ENCODE measurements at places on chromosomes 7 and 10. TPM values are rescaled to one million over a fixed set of nuclear protein-coding genes. Genes with fewer than 3 reads are reported as not detected.

Gene OR2A12
- not detected for total RNA-seq

Gene GPR37
- total RNA-seq: 0.13 TPM

Gene FZD1
- total RNA-seq: 2.8 TPM

Gene LRRN3
- 0.13 TPM for total RNA-seq

Gene PLEKHS1
- total RNA-seq: not detected

Gene GNAT3
- total RNA-seq: not detected

GRCh38 chr10:16945593-16945992 lies 128.4 kb upstream of the RSU1 start:
- no peak for DNase-seq

DNA sequence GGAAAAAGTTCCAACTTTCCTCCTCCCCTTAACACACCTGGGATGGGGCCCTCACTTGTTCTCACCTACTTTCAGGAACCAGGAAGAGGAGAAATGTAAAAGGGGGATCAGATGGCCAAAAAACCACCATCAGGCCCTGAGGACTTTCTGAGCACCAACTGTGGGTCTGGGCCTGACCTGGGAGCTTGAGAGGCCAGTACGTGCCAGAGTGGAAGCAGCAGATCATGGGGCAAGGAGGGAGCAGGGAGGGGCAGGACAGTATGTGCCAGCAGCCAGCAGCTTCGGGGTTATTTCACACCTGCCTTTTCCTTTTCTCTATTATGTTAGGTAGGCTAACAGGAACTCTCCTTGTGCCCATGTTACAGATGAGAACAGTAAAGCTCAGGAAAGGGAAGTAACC lies 118.8 kb upstream of the UNC5B start:
- DNase-seq: no peak

GRCh38 chr10:6145166-6145987 lies 56.5 kb downstream of the RBM17 start:
- no peak for DNase-seq

DNA sequence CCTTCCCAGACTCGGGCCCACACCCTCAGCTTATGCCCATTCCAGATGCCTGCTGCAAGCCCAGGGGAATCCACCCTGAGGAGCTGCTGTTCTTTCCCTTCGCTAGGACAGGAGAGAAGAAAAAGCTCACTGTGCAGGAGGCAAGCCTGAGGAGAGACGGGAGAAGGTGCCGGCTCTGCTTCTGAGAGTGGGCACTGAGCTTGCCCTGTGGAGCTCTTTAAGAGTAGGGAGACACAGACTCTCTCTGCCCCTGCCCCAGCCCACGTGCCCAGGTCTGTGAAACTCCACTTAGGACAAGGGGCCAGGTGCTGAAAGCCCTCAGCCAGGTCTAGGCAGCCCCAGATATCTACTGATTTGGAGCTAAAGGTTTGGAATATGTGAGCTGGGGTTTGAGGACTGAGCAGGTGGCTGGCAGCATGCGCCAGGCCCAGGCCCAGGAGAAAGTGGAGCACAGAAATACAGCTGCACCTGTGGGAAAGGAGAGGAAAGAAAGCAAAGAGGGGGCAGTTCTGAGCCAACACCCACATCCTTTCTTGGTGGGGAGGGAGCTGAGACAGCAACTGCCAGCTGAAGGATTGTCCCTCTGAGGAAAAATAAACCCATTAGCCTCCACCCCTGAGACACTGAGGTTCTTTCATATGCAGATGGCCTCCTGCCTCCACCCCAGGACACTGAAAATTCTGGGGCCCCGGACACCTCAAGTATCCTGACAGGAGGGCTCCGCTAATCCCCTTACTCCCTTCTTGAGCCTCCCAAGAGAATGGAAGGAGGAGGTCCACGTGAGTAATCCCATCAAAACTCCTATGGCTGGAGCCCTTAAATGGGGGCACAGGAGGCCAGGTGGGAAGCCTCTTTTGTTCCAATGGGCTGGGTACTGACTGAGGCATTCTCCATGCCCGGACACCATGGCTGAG lies 7.3 kb downstream of the POLL start:
- DNase-seq: no peak

- DNase-seq: no peak
Measured at GRCh38 chr10:6507311-6507710, 72.8 kb downstream of the PRKCQ start.

GRCh38 chr10:123884907-123885381 lies 6.7 kb downstream of the CPXM2 start:
- no peak for DNase-seq

- DNase-seq: no peak
Measured at GRCh38 chr7:92762851-92763250, 73.5 kb downstream of the CDK6 start.

GRCh38 chr10:123479640-123480039 lies 186.5 kb upstream of the GPR26 start:
- DNase-seq: no peak

DNA sequence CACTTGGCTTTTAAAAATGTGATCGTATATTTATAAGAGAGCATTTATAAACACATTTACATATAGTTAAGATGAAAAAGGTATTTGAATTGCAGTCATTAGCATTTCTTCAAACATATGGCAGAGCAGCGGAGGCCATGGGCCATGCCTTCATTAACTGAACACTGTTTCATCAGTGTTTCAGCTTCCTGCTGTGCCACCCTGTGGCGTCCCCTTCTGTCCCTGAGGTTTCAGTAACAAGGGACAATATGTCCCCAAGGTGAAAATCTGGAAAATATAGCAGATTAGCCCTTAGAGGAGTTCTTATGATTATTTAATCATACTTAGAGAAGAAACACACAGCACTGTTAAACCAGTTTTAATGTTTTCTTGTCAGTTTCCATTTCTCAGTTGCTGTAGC lies 577.8 kb downstream of the ETV1 start:
- DNase-seq: no peak

- no peak for DNase-seq
Measured at GRCh38 chr7:50533866-50534265, 31.3 kb downstream of the DDC start.

All from dermis microvascular lymphatic vessel endothelial cell (primary cell).